ENCODE measurements at places on chromosomes 7 and 10.
A peak's percentile ranks its signal among the peaks of the same experiment; 100 is the strongest.

- no peak for DNase-seq
Observed at GRCh38 chr7:7789551-7789988, 71.2 kb upstream of the RPA3 start.

DNA sequence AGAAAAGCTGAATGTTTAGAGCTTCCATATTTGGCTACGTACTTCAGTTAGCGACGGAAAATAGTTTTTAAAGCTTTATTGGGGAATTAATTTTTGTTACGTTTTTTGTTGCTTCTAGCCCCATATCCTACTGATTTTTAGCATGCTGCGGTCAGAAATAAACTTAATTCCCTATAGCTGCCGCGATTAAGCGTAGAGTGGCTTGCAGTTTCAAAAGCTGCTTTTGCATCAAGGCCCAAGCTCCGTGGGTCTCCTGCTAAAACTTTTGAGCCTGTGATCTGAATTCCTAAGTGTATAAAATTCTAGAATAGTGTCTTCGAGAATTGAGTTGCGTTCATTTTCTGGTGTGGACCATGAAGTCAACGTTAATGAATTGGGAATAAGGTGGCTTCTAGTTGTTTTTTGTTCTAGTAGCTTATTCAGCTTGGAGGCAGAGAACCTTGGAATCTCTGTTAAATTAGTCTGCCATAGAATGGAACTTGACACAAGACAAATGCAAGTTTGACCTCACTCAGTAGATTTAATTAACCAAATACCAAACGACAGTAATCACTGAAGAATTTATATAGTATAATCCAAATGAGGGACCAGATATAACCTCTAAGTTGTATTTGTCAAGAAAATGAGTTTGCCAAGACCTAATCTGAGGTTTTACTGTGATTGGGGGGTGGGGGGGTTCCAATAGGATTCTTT, 977 bp downstream of the CALU start:
- DNase-seq = no peak

- no peak for DNase-seq
Observed at GRCh38 chr10:21202776-21203462, 305.8 kb upstream of the NEBL start.

DNA sequence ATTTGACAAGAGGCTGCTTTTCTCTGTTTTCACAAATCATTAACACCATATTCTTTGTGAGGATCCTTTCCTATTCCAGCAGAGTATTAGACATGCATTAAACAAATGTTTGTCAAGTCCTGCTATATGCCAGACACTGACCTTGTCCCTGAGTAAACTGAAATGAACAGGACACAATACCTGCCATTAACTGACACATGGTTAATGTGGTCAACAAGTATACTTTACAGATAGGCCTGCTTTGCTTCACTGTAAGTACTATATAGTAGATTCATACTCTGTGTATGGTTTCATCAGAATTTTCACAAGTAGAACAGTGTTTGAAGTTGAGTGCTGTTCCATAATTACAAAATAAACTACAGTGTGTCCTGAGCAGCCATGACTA, 5.9 kb downstream of the TNKS2 start:
- no peak for DNase-seq

DNA sequence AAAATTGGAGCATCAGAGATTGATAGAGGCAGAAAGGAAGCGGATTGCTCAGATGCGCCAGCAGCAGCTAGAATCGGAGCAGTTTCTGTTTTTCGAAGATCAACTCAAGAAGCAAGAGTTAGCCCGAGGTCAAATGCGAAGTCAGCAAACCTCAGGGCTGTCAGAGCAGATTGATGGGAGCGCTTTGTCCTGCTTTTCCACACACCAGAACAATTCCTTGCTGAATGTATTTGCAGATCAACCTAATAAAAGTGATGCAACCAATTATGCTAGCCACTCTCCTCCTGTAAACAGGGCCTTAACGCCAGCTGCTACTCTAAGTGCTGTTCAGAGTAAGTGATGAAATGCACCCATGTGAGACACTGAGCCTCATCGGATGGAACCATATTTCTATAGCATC, 33.1 kb downstream of the STAMBPL1 start:
- DNase-seq = no peak

DNA sequence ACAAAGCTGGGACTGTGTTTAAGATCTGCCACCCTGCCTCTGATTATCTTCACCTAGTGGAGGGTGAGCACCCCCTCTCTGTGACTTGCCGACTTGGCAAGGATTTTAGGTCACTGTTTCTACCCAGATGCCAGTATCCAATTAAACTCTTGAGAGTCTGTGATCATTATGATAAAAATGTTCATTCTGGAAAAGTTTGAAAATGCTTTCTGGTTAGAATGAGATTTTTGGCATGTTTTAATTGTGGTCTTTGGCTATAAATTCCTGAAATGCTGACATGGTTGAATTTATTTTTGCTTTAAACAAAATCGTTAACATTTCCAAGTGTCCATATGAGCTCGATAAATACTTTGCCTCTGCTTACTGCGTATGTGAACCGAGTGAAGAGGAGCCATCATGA, 221.4 kb downstream of the BICC1 start:
- DNase-seq = no peak

- peak; percentile 91 for DNase-seq
Observed at GRCh38 chr7:103347507-103348267, at the start of gene PSMC2. Gene PSMC2 (plus strand): TSS chr7:103347643. CDS start chr7:103347712, 69 bp downstream.

DNA sequence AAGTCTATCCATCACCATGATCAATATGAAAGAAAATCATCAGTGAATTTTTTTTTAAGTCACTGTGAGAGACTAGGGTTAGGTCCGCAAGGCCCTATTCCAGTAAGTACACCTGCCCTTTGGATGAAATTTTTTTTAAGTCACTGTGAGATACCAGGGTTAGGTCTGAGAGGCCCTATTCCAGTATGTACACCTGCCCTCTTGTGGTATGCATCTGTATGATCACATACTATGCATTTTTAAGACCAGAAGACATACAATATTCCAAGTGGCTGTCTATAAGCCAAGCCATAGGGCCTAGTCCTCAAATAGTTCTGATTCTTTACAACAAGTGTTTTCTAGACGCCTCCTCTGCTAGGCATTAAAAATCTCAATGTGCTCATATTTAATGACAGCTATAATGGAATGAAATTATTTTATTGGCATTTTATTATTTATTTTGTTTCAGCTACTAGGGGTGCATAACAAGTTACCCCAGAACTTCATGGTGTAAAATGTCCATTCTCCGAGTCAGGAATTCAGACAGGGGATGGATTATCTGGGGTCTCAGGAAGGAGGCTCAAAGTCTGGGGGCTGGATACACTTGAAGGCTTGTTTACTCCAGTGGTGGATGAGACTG, 53.1 kb downstream of the TEX36 start:
- no peak for DNase-seq

- no peak for DNase-seq
Observed at GRCh38 chr10:121639416-121639815, 41.2 kb upstream of the FGFR2 start.

DNA sequence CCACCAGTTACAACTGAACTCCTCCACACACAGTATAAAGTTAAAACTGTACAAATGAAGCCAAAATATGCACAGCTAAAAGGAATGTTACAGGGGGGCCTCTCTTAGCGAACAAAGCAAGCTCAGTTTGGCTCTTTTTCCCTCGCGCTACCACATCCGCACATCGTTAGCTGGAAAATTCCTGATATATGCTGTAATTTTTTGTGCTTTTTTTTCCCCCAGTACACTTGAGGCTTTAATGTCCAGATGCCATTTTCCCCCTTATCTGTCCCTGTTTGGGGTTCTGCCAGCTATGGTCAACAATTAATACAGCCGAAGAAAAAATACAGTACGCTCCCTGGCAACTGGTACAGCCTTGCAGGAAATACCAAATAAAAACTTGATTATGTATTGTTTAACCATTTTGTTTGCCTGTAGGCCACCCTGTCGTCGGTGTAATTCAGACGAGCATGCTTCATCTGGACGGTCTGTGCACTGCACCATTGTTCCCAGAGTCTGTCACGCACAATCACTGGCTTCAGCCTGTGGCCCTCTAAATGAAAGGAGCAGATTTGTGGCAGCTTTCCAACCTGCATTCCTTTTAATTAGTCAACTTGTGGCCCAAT, 108.1 kb upstream of the FAM133B start:
- DNase-seq = no peak

DNA sequence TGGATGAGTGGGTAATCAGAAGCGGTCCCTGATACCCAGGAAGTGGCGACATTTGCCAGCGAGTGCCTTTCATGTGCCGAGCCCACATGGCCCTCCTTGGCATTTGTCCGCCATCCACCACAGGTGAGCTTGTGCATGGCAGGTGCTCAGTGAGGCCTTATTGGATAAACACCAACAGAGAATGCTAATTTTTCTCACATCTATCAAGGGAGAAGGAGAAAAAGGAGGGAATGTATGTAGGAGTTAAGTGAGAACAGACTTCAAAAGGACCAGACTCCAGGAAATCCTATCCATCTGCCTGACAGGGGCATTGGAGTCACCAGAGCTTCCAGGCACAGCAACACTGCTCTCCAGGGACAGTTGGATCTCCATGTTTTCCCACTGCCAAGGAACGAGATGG, 143.5 kb upstream of the ZMIZ1 start:
- no peak for DNase-seq

DNA sequence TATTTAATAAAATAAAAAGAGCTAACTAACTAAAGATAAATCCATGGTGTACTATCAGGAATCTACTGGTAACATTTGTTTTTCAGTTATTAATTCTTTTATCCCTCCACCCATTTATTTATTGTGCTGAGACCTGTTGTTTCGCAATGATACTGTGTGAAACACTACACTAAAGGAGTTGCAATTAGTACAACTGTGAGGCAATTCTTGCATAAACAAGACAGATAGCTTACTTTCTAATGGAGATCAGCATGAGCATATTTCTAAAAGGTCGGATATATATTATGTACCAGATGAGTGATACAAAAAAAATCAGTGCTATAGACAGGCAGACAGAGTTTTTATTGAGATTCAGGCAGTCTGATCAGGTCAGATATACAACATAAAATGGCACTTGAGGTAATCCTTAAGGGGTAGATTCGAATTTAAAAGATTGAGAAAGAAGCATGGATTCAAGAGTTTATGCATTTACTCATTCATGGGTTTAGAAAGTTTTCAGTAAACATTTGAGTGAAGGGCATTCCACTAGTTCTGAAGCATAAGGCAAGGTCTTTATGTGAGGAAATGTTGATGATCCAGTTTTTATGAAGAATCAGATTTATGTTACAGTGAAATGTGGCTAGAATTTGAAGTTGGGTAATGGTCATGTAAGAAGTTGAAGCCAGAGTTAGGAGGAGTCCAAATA, 147.6 kb downstream of the POLR1F start:
- DNase-seq = no peak

DNA sequence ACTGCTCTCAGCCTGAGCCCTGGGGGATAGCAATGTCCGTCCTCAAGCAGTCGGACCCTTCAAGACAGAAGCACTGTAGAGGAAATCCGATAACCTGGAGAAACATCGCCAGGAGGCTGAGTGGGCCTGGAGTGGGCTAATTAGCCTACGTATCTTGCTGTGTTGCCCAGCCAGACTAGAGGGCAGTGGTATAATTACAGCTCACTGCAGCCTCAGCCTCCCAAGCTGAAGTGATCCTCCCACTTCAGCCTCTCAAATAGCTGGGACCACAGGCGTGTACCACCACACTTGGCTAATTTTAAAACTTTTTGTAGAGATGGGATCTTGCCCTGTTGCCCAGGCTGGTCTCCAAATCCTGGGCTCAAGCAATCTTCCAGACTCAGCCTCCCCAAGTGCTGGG, 21.7 kb downstream of the LYZL2 start:
- DNase-seq = no peak

DNA sequence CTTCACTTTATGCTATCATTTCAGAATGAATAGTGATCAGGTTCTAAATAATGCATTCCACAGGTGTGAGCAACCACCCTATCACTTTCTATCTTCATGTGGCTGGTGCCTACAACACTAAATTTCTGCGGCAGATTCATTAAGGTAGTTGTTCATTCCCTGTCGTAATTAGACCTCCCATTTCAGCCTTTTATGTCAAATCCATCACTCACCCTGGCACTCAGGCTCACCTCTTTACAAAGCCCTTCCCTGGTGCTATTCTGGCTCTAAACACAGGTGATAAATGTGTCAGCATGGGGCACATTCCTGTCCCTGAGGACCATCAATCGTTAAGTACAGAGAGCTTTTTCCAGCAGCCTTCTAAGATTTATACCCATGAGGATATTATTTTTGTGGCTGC, 300.0 kb upstream of the C7orf33 start:
- no peak for DNase-seq

GRCh38 chr10:109934958-109935793, 11.9 kb upstream of the XPNPEP1 start:
- no peak for DNase-seq

- peak; percentile 75 for DNase-seq
Observed at GRCh38 chr10:3239066-3239919, 66.7 kb upstream of the PITRM1 start.

- DNase-seq = peak; percentile 11
Observed at GRCh38 chr10:62381385-62382102, 7.4 kb downstream of the ZNF365 start.

DNA sequence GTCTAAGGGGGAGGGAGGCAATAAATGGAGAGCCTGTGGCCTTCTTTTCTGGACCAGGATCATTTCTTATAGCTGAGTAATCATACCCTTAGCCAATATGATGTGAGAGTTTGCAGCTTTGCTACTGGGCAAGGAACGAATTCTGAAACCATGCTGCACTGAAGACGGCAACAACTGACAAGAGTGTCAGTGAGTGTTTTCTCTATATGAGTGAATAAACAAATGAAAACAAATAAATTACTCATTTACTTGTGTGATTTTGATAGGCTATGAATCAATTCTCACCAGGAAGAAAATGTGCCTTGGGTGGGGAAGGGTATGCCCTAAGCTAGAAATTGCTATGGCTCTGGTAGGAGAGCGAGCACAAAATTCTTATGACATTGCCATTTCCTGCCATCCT, 79.4 kb upstream of the LRRN3 start:
- no peak for DNase-seq
